NCI-H146 (cell line): ENCODE measurements at places on chromosomes 5 and 9.

DNA sequence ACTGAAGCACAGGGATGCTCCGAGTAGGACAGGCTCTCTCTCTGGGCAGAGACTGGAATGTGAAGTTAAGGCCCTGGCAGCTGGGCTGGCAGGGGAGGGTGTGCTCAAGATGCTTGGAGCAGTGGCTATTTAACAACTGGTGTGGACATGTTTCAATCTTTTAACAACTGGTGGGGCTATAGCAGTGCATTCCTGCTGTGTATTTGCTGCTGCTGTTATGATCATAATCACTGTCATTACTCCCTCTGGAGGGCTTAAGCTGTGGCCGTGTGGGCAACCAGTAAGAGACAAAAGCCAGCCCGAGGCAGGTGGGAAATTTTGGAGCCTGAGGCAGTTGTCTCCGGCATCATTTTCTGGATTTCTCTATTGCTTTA, 33.3 kb upstream of the PTGS1 start:
- DNase-seq = peak; percentile 24

DNA sequence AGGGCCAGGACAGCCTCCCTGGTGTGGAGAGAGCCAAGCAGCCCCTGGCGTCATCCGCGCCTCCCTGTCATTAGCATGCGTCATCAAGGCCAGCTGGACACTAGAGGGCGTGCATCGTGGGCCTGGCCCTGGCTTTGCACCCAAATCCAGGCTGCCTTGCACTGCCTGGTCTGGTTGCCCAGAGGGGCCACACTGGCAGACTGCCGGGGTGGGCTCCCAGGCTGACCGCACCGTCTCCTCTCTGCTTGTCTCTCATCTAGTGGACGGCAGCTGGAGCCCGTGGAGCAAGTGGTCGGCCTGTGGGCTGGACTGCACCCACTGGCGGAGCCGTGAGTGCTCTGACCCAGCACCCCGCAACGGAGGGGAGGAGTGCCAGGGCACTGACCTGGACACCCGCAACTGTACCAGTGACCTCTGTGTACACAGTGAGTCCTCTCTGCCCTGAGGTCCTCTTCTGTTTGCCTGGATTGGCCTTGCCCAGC, 29.0 kb downstream of the HK3 start:
- DNase-seq = peak; percentile 17

DNA sequence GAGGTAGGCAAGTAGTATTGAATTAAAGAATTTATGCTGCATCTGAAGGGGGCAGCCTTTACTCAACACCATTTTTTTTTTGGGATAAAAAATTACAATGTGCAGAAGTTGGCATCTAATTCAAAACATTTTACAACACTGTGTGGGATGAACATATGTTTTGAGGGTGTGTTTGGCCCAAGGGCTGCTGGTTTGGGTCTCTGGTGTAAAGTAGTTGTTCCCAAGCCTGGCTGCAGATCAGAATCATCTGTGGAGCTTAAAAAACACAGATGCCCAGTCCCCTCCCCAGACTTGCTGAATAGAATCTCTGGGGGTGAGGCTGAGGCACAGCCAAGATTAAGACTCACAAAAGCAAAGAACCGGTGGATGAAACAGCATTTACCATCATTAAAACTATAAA, 33.0 kb upstream of the PDZD2 start:
- DNase-seq = no peak

DNA sequence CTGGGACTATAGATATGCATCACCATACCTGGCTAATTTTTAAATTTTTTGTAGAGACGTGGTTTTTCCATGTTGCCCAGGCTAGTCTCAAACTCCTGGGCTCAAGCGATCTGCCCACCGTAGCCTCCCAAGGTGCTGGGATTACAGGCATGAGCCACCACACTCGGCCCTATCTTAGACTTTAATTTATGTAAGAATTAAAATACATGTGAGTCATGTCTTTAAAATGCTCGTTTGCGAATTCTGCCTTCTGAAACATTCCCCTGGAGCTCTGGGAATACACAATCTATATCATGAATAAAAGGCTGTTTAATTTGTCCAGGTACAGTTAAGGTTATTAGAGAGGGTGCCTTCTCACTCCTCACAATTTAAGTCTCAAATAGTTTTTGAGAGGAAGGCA, 32.8 kb downstream of the RHOBTB3 start:
- no peak for DNase-seq

GRCh38 chr9:96779089-96779488, 1.2 kb upstream of the ZNF510 start:
- DNase-seq = no peak

GRCh38 chr9:15549611-15550010, 3.2 kb upstream of the CCDC171 start:
- no peak for DNase-seq

- no peak for DNase-seq
These were observed 17.2 kb upstream of the EFNA5 start for GRCh38 chr5:107687937-107688336.

DNA sequence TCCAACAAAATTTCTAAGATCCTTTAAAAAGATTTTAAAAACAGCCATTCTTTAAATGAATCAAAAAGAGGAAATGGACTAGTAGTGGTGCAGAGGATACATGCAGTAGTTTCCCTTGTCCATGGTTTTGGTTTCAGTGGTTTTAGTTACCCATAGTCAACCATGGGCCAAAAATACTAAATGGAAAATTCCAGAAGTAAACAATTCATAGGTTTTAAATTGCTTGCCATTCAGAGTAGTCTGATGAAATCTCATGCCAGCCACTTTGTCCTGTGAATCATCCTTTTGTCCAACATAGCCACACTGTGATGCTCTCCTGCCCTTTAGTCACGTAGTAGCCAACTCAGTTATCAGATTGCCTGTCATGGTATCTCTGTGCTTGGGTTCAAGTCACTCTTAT, 286.1 kb downstream of the ANXA1 start:
- no peak for DNase-seq

GRCh38 chr5:145465474-145466263, 369.5 kb downstream of the PRELID2 start:
- DNase-seq = no peak

GRCh38 chr5:86507574-86507973, 110.2 kb upstream of the COX7C start:
- DNase-seq = no peak

- no peak for DNase-seq
These were observed 178.9 kb downstream of the SEMA6A start for GRCh38 chr5:116395631-116396203.

- no peak for DNase-seq
These were observed 29.6 kb downstream of the C5orf58 start for GRCh38 chr5:170262061-170263045.

- no peak for DNase-seq
These were observed 263.5 kb upstream of the PTPRD start for GRCh38 chr9:10876333-10876732.

DNA sequence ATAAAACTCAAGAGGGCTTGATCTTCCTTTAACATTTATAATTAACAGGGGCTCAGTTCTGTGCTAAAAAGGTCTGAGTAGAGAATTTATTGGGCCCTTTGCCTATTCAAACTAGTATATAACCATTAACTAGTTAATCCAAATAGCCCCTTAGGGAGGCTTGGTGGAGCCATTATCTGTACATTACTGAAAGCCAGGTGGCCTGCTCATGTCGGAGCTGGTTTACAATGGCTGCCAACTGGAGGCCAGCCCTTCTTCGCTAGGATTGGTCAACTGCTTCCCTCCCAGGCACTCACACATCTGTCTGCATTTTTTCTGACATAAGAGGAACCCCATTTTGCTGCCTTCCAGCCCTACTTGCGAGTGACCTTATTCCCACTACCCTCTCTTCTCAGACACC, 30.4 kb upstream of the NDFIP1 start:
- DNase-seq = no peak

DNA sequence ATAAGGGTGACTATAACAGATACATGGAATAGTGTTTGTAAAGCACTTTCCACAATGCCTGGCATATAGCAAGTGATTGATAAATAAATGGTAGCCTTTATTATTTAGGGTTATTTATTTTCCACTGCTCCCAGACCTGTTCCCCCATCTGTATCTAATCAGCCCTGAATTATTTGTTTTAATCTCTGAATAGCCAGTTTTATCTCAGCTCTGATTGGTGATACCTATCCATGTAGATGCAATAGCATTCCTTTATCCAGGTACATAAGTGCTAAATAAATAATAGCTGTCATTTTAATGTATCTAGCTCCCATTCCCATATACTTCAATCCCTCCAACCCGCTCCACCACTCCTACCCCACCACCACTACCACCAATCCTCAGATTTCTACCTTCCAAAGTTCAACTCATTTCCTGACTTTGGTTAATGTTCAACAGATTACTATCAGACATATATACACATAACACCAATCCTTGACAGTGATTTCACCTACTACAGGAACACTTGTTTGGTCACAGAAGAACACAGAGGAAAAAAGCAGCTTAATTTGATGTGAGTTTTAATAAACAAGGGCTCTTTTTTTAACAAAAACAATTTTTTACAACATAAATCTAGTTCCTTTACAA, 14.0 kb downstream of the PRKAA1 start:
- DNase-seq = no peak

- DNase-seq = no peak
These were observed 3.9 kb downstream of the CSNK1G3 start for GRCh38 chr5:123515904-123516303.

- no peak for DNase-seq
These were observed 270.7 kb downstream of the TMEM167A start for GRCh38 chr5:82806513-82806912.

- DNase-seq = no peak
These were observed 63.1 kb upstream of the EPB41L4B start for GRCh38 chr9:109383947-109384346.

- no peak for DNase-seq
These were observed 163.6 kb upstream of the GRIN3A start for GRCh38 chr9:101902051-101902450.

- DNase-seq = no peak
These were observed 21.0 kb downstream of the F2R start for GRCh38 chr5:76736679-76737556.

GRCh38 chr5:54415147-54415546, 40.4 kb upstream of the HSPB3 start:
- no peak for DNase-seq

DNA sequence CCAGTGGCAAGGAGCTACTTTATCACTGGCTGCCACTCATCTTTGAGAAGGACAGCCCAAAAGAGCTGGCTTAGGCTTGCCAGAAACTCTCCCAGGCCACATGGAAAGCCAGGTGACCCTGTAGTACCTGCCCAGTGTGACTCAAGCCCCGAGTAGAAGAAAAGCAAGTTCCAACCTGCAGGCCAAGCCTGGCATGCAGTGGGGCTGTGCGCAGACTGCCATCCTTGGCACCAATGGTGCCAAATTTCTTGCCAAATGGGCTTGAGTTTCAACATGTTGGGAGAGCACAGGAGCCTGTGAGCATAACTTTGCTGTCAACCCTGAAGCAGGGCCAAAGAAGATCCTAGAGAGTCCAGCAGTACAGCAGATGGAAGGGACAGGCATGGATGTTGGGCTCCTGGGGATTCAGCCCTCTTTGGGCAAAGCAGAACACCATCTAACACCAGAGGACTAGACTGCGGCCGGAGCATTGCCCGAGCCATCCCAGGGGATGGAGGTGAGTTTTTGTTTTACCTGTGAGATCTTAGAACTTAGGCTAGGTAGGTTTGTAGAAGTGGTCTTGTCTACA, 27.3 kb upstream of the SHB start:
- no peak for DNase-seq

GRCh38 chr9:36949466-36949865, 84.6 kb downstream of the PAX5 start:
- no peak for DNase-seq

DNA sequence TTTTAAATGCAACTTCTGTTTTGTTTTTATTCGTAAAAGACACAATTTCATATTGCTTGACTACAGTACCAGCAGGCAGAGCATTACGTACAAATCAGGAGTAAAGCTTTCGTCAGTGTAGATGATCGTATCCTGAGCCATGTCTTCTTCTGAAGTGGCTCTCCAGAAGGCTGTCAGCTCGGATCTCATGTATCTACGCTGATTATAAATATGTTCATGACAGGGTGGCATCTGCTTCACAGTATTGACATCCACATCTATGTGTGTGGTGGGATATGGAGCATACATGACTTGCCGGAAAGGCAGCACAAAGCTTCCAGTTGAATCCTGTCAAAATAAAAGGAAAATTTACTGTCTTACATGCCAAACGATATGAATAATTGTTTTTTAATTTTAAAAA, 16.8 kb downstream of the C9orf72 start:
- DNase-seq = no peak

GRCh38 chr5:6510132-6510531, 61.5 kb downstream of the UBE2QL1 start:
- no peak for DNase-seq

DNA sequence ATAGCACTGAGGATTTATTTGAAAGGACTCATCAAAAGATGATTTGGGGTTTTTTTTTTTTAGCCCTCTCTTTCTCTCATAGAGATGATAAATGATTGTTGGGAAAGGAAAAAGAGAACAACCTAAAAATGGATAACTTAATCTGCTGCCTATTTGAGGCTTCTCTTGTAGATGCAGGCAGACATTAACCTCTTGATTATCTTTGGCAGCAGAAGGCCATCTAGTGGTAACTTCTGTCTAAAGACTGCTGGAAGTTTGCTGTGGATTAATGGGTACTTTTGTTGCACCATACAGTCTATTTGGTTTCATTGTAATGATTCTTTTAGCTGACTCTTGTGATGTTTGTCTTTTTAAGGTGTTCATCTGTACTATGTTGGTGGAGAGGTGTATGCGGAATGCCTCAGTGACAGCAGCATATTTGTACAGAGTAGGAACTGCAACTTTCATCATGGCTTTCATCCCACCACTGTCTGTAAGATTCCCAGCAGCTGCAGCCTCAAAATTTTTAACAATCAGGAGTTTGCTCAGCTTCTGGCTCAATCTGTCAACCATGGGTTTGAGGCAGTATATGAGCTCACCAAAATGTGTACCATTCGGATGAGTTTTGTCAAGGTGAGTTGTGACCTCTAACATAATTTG, 18.8 kb downstream of the SMIM32 start:
- peak; percentile 9 for DNase-seq

GRCh38 chr5:150113047-150113744, 26.8 kb upstream of the CSF1R start:
- DNase-seq = no peak

- DNase-seq = no peak
These were observed 28.5 kb upstream of the RICTOR start for GRCh38 chr5:39102684-39103155.

GRCh38 chr5:143913008-143913752, 101.2 kb downstream of the HMHB1 start:
- DNase-seq = no peak

DNA sequence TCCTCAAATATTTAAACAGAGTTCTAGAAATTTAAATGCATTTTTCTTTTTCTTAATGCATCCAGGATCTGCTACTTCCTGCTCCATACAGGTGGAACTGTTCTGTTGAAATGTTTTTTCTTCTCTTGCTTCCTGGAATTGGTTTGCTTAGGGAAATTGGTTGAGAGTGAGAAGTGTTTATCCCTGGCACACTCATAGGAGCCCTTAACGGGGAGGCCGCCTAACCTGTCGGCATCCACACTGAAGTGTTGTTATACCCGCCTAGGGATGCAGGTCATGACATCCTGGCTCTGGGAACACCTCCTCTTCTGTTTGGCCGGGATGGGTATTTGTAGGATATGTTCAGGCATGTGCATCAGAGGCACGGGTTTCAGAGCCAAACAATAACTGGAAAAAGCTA, 239.7 kb downstream of the GADD45G start:
- no peak for DNase-seq

- DNase-seq = no peak
These were observed 15.3 kb downstream of the ASPN start for GRCh38 chr9:92467041-92467440.
